ENCODE measurements at places on chromosomes 3 and 15.

- DNase-seq = no peak
Observed at GRCh38 chr15:78343276-78344060, 3.3 kb downstream of the CRABP1 start.

GRCh38 chr3:129228891-129229585 lies 20.4 kb upstream of the COPG1 start:
- no peak for DNase-seq

DNA sequence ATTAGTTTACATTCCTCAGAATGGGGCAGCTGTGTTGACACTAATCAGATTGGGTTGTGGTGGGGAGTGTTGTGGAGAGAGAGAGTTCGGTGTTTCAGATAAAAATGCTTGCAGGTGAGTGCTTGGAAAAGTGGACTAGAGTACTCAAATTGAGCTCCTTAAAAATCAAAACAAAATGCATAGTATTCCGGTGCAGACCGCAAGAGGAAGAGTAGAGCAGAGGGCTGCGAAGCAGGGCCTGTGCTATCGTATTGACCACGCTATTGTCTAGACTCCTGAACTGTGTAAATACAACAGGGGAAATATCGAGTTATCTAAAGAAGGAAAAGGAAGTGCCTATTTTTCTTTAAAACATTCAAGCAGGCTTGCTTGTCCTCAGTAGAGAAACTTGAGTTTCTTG lies 159.5 kb downstream of the TP63 start:
- DNase-seq = no peak

DNA sequence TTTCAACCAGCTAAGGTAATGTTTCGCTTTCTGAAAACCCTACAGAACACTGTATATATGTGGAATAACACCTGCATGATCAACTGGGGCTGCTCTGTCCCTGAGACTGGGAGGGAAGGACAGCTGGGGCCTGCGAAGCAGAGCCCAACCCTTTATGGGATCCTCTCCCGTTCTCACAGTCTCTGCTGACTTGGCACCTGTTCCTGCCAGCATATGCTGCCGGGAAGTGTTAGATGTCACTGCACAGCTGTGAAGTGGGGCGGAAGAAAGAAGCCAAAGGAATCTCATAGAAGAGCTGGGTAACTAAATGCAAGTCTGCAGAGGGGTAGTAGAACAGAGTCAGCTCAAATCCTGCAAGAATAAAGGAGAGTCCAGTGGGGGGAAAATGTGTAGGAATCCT lies 29.6 kb downstream of the LRRC3B start:
- no peak for DNase-seq

DNA sequence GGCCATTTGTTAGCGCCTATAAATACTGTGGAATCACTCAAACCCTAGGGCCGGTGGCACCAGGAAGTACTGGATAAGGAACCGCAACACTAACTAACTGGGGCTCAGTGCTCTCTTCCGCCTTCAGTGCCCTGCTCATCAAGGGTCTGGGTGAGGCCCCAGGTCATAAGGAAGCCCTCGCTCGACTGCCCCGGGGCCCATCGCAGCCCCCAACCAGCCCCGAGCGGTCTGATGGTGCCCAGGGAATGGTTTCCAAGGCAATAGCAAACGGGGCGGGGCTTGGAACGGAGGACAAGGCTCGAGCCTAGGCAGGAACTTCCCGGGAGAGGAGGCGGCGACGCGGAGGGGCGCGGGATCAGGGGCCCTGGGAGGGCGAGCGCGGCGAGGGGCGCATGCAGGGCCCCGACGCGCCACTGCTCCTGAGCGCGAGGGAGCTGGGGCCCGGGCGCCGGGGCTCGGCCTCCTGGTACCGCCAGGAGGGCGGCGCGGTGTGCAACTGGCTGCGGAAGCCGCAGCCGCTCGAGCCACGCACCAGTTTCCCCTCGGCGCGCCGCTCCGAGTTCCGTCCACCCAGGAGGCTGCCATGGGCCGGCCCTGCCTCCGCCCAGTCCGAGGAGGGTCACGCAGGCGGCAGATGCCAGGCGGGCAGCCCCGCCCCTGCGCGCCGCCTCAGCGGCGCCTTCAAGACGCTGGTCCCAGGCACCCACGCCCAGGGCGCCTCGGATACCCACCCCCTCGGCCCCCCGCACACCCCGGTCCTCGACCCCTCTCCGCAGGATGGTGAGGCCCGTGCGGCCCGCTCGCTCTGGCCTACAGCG lies at the start of gene TTLL3:
Gene TTLL3, plus strand, starts transcription at position 648 of the 818 bp plus-strand sequence. CDS start 400 bp downstream, outside the sequence.
- no peak for DNase-seq

DNA sequence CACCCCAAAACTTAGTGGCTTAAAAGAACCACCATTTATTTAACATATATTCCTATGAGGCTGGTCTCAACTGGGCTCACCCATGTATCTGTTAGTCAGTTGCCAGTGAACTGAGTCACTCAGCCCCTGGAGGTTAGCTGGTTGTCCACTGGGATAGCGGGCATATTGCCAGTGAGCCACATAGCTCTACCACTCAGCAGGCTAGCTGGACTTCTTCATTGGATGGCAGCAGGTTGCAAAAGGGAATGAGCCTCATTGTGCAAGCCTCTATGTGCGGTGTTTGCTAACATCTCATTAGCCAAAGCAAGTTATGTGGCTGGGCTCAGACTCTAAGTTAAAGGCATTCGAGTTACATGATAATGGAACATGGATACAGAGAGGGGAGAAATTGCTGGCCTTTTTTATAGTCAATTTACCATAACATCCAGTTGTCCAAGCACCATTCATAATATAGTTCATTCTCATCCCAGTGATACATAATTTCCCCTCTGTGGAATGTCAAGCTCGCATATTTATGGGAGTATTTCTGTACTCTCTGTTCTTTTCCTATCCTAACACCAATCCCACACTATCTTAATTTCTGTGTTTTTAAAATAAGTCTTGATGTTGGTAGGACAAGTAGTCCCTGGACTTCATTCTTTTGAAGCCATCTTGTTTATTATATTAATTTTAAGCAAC lies 8.7 kb downstream of the BTD start:
- DNase-seq = no peak

DNA sequence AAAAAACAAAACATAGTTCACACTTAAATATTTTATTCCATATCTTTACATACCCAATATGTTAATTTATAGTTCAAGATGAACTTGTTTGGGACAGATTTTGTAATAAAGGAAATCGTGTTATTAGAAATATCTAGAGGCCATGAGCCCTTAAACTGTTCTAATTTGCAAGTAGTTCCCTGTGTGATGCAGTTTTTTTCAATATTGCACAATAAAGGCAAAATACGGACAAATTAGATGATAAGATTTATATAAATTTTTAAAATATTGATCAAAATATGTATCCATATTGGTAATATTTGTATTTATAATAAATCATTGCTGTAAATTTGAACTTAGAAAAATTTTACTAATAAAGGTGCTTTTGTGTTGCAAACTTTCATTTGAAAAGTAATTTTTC lies 23.8 kb downstream of the CTNNB1 start:
- DNase-seq = no peak

DNA sequence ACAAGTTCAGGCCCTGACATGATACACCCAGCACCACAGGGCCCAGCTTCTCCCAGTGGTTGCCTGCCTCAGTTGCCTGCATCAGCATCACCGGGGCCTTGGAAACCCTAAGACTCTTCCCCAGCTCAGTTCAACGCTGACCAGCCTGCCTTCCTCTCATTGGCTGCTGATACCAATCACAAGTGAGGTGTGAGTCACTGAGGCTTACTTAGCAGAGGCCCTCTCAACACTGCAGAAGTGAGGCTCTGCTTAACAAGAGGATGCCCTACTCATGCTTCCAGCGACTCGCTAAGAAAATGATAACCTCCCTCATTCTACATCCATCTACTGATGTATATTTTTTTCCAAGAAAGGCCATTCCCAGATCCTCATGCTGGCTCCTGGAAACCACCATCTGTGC lies 151.9 kb downstream of the ADAMTS17 start:
- no peak for DNase-seq
